NCI-H1436 (cell line): ENCODE measurements at places on chromosomes 1 and 21.

DNA sequence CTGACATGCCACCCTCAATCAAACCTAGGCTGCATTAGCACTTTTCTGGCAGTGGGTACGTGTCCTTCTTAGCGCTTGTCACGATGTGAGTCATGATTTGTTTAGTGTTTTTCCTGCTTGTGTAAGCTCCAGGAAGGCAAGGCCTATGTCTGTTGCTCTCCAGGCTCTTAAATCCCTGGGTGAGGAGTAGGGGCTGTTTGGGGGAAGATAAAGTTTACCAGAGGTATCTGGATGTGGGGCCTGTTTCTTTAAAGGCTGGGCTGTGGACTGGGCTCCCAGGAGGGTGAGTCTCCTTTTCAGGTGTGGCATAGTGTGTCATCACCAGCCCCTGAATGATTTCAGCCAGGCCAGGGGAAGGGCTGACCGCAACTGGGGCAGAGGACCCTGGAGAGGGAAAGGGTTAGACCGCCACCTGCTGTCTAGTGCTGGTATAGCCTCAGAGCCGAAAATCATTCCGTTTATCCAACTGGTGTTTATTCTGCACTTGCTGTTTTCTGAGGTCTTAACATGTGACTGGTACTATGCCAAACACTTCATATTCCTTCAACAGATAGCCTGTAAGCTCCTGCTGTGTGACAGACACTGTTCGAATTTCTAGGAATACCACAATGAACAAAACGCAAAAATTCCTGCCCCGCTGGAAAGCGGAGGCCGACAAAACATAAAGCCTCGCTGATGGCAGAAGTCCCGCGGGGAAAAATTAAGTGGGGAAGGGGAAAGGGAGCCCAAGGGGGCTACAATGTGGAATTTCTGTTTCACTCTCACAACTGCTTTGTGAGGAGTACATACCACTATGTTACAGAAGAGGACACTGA is 9.7 kb downstream of the SERINC2 start:
- peak; percentile 32 for DNase-seq

GRCh38 chr1:18898567-18898966 is 3.8 kb downstream of the ALDH4A1 start:
- DNase-seq, result no peak

DNA sequence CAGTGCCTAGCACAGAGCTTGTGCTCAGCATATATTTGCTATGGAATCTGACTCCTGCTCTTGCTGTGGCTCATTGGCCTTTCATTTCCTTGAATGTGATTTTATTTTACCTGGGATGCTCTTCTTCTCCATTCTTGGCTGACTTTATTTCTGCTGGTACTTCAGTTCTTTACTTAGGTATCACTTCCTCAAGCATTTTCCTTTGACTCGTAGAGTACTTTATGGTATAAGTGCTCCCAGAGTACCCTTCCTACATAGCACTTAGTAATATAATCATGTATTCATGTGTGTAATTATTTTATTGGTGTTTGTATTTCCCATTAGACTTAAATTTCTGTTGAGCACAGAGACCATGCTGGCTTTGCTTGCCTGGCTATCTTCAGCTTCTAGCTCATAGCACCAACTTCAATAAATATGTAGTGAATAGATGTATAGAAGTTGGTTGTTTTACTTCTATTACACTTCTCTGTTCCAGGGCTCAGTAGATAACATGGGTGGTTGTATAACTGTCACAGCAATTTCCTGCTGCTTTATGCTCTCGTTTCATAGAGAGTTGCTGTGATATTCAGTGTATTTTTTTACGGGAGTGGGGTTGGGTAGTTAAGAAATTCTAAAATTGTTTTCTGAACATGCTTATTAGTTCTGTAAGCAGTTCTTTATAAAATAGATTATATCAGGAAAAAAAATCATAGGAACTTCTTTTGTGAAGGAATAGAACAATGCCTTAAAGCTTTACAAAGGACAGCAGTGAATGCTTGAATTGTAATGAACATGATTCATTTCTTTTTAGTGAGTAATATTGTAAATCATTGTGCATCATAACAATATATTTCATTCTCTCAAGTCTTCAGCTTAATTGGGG is 112.2 kb downstream of the NEK7 start:
- DNase-seq, result peak; percentile 16

- DNase-seq, result no peak
These were observed 33.0 kb upstream of the AGO1 start for GRCh38 chr1:35850051-35850450.
